ENCODE measurements at places on chromosomes 3 and 15.

- DNase-seq = peak; percentile 20
These were observed 2.1 kb downstream of the ANKUB1 start for GRCh38 chr3:149790268-149790667.

DNA sequence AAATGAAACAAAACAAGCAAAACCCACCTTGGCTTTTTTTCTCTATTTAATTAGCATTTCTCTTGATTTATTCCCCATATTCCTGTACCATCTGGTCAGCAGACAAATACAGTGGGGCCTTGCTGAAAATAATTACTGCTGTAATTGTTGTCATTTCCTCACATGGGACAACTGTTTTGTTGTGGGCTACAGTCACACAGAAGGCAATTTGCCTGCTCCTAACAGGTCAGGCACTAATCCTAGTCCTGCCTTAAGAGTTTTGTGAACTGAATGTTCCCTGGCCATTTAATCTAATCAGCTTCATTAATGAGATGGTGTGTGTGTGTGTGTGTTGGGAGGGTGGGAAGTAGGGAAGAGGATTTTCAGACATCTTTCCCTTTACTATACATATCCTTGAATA, 11.6 kb downstream of the TRPC1 start:
- no peak for DNase-seq

GRCh38 chr15:90936823-90937222, 1.7 kb downstream of the UNC45A start:
- no peak for DNase-seq

GRCh38 chr3:8540456-8540855, 38.8 kb downstream of the LMCD1 start:
- DNase-seq = no peak

GRCh38 chr3:8985411-8985831, 22.1 kb upstream of the RAD18 start:
- no peak for DNase-seq

- no peak for DNase-seq
These were observed 394.7 kb upstream of the LMCD1 start for GRCh38 chr3:8106921-8107320.

DNA sequence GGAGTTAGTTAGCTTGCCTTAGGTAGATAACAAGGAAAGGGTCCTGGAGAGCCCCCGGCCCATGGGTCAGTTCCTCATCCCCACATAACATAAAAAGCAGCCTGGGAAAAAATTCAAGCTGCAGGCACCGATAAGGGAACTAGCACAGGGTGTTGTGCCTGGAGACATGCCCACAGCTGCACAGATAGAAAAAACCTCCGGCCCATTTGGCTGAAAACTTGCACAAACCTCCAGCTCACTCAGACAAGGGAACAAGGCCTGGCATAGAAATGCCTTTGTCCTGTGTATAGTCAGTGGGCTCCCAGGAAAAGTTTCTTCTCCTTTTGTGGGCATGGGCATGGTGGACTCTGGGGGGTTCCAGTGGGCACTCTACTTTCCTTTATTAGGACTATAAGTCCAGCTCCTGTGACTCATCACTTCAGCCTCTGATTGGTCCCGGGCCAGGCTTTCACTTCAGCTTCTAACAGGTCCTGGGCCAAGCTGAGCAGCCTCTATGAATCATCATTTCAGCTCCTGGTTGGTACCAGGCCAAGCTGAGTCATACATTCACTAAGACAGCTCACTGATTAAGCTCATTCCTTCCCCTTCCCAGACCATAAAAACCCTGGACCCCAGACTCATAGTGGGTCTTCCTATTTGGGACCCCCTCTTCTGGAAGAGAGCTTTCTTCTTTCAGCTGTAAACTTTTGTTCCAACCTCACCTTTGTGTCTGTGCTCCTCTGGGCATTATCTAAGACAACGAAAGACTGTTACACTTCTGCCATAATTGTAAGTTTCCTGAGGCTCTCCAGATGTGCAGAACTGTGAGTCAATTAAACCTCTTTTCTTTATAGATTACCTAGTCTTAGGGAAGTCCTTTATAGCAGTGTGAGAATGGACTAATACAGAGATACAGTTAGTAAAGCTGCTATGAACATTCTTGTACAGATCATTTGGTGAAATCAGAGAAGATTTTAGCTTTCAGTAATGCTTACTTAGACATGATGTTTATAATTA, 348.0 kb upstream of the DPPA4 start:
- peak; percentile 99 for DNase-seq

GRCh38 chr15:77630956-77631744, 1.6 kb downstream of the LINGO1 start:
- DNase-seq = no peak

DNA sequence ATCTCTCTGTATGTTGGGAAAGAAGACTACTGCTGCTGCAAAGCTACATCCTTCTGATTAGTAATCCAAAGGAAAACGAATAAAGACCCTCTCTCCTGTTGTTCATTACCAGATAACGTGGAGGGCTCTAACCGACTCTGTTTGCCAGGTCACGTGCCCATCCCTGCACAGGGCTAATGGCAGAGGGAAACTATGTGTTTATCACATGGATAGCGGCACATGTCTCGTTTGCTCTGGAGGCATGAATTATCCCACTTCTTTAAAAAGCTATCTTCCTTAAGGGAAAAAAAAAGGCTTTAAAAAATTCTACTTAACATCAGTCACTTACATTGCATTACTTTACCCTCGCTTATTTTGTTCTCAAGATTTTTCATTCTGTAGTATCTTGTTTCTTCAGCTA, 32.9 kb upstream of the APEH start:
- no peak for DNase-seq

DNA sequence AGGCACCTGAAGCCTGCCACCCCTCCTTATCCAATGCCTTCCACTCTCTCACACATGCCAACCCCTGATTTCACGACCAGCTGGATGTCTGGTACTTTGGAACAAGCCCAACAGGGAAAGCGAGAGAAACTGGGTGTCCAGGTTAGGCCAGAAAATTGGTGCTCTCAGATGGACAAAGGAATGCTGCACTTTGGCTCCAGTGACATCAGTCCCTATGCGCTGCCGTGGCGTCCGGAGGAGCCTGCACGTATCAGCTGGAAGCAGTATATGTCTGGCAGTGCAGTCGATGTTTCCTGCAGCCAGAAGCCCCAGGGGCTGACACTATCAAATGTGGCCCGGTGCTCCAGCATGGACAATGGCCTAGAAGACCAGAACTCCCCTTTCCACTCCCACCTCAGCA, 45.2 kb downstream of the CDAN1 start:
- no peak for DNase-seq

- DNase-seq = peak; percentile 46
These were observed 8.3 kb upstream of the ATP8B4 start for GRCh38 chr15:50127255-50127777.

GRCh38 chr15:78419367-78419766, 18.6 kb upstream of the IREB2 start:
- DNase-seq = no peak

- no peak for DNase-seq
These were observed 5.3 kb downstream of the EIF2B5 start for GRCh38 chr3:184140436-184140835.

DNA sequence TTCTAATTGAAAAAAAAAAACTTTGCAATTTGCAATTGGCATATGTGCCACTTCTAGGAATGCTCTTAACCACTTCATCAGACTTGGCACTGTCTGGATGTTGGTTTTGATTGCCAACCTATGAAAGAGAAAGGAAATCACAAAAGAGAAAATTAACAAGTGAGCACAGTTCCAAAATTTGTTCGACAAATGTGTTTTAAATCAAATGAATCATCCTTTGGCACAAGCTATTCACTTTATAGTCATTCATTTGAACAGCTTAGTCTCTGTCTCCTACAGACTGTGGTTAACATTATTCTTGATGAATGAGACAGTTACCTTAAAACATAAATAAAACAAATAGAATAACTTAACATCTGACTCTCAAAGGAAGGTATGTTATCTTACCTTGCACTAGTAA, 265.0 kb downstream of the EPHA3 start:
- peak; percentile 30 for DNase-seq

DNA sequence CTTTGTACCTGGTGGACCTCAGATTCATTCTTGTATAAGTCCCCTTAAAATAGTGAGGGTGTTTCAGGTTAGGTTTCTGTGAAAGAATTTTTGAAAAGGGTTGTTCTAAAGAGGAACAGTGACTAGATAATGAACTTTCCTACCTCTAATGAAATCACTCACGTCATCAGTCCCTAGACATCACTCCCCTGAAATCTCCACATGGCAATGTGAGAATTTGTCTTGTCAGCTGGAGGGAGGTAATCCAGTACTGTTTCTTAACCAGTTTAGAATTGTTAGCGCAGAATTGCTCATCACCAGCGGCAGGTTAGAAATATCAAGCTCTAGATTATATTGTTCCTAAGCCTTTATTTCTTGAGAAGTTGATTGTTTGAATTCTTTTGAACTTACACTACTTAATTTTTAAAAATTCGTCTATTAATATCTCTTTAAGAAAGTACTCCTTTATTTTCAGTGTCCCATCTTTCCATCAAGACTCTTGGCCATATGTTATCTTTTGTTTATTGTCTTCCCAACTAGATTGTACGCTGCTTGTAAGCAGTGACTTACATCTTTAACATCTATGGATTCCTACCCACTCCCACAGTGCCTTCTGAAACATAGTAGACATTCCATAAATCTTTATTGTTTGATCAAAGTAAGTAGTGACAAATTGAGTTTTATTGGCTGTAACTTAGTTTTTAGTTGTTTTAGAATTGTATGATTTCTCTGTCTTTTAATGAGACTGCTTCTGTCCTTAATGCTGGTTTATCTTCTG, 52.8 kb downstream of the RASA2 start:
- DNase-seq = no peak

DNA sequence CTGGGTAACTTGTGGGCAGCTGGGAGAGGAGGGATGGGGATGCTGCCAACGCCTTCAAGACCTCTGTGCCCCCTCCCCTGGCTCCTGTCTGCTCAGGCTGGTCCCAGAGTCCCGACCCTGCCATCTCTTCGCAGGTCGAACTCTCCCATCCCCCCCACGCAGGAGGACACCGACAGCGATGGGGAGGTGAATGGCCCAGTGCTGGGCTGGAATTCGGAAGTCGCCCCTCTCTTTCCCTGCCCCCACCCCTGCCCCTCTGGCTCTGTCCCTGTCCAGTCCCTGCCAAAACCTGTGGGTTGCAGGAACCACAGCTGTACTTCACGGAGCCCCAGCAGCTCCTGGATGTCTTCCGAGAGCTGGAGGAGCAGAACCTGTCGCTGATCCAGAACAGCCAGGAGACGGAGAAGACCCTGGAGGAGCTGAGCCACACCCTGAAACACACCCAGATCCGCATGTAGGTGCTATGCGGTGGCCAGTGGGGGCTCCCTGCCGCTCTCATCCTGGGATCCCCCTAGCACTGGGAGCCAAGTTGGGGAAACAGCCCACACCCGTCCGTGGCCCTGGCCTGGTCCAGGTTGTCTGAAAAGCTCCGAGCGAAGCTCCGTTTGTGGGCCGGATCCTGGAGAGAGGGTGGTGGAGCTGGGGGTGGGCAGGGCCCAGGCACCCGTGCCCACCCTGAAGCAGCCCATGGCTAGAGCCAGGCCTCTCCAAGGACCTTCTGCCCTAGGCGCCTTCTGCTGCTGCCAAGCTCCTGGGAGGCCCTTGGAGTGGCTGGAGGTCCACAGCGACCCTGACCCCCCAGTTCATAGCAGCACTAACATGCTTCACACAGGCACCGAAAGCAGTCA, 28.7 kb downstream of the CFAP100 start:
- no peak for DNase-seq

GRCh38 chr15:89362203-89363101, 27.8 kb upstream of the POLG start:
- DNase-seq = no peak

- DNase-seq = no peak
These were observed 6.4 kb downstream of the TEX9 start for GRCh38 chr15:56371495-56372147.

DNA sequence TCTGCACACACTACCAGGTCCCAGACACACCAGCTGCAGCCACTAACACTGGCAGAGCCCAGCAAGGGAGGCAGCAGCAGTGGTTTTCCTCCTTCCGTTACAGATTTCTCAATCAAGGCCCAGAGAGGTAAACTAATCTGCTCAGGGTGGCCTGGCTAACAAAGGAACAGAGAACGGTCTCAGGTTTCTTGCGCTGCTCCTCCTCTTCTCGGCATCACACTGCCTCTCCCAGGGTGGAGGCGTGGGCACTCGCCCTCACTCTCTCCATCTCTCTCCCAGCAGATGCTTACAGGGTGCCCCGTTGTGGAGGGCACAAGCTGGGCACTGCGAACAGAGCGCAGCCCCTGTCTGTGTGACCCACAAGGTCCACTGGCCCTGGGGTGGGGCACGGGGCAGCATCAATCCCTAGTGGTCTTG, 228.7 kb downstream of the VPS13C start:
- DNase-seq = no peak

DNA sequence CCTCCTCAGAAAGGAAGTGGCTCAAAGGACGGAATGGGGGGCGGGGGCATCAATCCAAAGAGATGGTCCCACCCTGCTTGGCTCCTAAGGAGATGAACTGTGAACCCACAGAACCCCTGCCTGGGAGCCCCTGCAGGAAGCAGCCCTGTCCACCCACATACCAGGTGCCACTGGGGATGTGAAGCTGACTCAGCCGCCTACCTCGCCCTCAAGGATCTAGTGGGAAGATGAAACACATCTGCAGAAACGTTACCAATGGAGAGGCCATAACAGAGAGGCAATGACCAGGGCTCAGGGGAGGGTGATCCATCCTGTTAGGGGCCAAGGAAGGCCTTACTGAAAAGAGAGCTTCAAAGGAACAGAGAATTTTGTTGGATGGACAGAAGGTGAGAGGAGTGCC, 35.1 kb downstream of the EAF1 start:
- DNase-seq = no peak
